Skin of body (tissue), 3 donors: ENCODE measurements at places on chromosomes 12 and 14. TPM values are rescaled to one million over a fixed set of nuclear protein-coding genes. Genes with fewer than 3 reads are reported as not detected.

The TAS2R46 gene
- total RNA-seq = 7.0 TPM

The ACOT4 gene
- 1.2 TPM for total RNA-seq

The MUCL1 gene
- total RNA-seq = 90.0 TPM

GRCh38 chr12:97927977-97928376 lies 465.4 kb downstream of the RMST start:
- DNase-seq = no peak

DNA sequence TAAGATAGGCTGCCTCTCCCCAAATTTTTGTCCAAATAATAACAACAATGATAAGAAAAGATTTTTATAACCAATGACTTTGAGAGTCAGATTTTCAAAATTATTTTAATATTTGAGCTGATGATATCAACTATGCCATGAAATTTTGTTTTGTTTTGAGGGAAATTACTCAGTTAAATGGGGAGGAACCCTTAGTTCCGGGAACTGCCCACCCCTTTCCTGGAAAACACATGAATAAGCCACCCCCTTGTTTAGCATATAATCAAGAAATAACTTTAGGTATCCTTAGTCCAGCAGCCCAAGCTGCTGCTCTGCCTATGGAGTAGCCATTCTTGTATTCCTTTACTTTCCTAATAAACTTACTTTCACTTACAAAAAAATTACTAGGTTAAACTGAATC lies 61.4 kb downstream of the HMGA2 start:
- DNase-seq = no peak

- DNase-seq = no peak
Observed at GRCh38 chr14:94412671-94413638, 24.6 kb upstream of the SERPINA1 start.
